ENCODE measurements at places on chromosomes 3 and 15.

GRCh38 chr15:97604677-97605076, 355.8 kb upstream of the ARRDC4 start:
- DNase-seq = no peak

- DNase-seq = no peak
These were observed 43.4 kb downstream of the GOLGA6A start for GRCh38 chr15:74038707-74039655.

GRCh38 chr3:177357352-177358090, 160.2 kb upstream of the TBL1XR1 start:
- no peak for DNase-seq

GRCh38 chr3:62574266-62574898, 201.0 kb upstream of the FEZF2 start:
- no peak for DNase-seq

DNA sequence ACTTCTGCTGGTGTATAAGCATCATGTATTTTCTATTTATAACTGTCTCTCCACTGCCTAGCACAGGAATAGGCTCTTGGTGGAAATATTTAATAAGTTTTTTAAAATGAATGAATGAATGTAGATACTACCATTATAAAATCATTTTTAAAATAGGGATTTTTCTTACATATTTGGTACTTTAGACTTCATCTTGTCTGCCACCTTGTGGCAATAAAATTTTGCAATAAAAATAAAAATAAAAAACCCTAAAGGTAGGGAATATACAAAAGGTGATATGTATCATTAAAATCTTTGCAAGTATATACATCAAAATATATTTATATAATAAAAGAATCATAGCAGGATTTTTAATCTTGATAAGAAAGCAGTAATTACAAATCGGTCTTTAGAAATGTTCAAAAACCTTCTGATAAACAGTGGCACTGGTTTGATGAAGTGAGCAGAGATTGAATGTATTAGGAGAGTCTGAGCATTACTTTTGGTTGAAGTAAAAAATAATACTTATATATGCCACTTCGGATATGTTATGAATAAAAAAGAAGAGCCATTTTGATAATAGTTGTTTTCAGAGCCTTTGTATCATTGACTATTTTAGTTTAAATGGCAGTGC, 95.2 kb downstream of the SPATA16 start:
- DNase-seq = no peak

- DNase-seq = no peak
These were observed 347.0 kb downstream of the GRM7 start for GRCh38 chr3:7207928-7208327.

- no peak for DNase-seq
These were observed 41.3 kb downstream of the FEZF2 start for GRCh38 chr3:62332017-62332416.

- no peak for DNase-seq
These were observed 34.8 kb downstream of the MINDY4B start for GRCh38 chr3:150870406-150870805.

GRCh38 chr3:128091586-128091985, 32.0 kb downstream of the RUVBL1 start:
- no peak for DNase-seq

- no peak for DNase-seq
These were observed 8.3 kb downstream of the POMGNT2 start for GRCh38 chr3:43097400-43098080.

- no peak for DNase-seq
These were observed 85.1 kb downstream of the LPP start for GRCh38 chr3:188239035-188239434.

GRCh38 chr3:181464033-181464694, 247.6 kb upstream of the SOX2 start:
- DNase-seq = no peak

DNA sequence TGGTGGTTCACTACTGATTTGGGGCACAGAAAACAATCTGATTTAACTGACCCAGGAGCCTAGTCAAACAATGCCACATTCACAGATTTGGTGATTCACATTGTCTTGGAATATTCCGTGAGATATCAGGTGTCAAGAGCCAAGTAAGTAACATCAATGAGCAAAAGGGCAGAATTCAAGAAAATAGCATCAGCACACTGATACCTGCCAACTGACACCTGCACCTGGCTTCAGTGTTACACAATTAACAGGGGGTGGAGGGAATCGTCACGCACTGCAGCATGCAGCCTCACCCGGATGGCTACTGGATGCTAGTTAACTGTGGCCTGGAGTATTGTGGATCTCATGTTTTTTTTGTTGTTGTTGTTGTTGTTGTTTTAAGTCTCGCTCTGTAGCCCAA, 17.6 kb downstream of the CCNL1 start:
- no peak for DNase-seq

- no peak for DNase-seq
These were observed 70.1 kb downstream of the HOMER2 start for GRCh38 chr15:82882273-82882928.

GRCh38 chr15:98568382-98569017, 79.8 kb upstream of the IGF1R start:
- DNase-seq = no peak

DNA sequence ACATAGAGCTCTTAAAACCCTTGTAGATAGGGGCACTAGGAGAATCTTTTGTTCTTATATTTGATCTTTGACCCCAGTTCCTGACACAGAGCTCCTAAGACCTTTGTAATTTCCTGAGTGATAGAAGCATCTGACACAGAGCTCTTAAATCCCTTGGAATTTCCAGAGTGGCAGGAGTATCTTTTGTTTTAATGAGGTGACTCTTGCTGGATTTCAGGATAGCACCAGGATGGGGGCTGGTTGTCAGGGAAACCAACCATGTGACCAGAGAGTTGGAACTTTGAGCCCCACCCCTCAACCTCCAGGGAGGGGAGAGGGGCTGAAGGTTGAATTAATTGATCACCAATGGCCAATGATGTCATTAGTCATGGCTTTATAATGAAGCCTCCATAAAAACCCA, 47.6 kb upstream of the ST8SIA2 start:
- DNase-seq = no peak

DNA sequence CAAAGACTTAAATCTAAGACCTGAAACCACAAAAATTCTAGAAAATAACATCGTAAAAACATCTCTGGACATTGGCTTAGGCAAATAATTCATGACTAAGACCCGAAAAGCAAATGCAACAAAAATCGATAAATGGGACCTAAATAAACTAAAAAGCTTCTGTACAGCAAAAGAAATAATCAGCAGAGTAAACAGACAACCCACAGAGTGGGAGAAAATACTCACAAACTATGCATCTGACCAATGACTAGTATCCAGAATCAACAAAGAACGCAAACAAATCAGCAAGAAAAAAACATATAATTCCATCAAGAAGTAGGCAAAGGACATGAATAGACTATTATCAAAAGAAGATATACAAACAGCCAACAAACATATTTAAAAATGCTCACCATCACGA, 749.4 kb downstream of the PLOD2 start:
- no peak for DNase-seq

DNA sequence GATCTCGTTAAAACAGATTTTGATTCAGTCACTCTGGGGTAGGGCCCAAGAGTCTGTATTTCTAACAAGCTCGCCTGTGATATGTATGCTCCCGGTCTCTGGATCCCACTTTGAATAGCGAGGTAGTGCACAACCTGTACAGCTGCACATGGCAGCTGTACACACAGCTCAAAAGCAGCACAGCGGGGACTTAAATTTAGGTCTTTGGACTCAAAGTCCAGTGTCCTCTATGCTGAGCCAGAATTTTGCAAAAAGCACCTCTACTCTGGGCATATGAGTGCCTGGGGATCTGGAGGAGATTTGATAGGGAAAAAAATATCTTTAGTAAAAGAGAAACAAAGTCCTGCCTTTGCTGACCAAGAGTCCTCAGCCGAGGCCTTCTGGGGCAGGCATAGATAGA, 83.1 kb downstream of the HMG20A start:
- no peak for DNase-seq

GRCh38 chr3:109952924-109953323, 615.6 kb upstream of the DPPA4 start:
- no peak for DNase-seq

- DNase-seq = no peak
These were observed 405.1 kb downstream of the LPP start for GRCh38 chr3:188559072-188559429.

- no peak for DNase-seq
These were observed 2.5 kb downstream of the HYAL2 start for GRCh38 chr3:50319894-50320625.

- no peak for DNase-seq
These were observed 84.2 kb downstream of the FGF7 start for GRCh38 chr15:49507261-49507660.

- DNase-seq = no peak
These were observed 90.0 kb upstream of the LRTM1 start for GRCh38 chr3:55017876-55018275.

GRCh38 chr15:82647045-82647834, at the start of gene CPEB1:
Gene CPEB1 (minus strand): TSS chr15:82647363. CDS start chr15:82628459, 18,904 bp downstream.
- no peak for DNase-seq

GRCh38 chr15:85009435-85009834, 27.8 kb downstream of the PDE8A start:
- DNase-seq = no peak

DNA sequence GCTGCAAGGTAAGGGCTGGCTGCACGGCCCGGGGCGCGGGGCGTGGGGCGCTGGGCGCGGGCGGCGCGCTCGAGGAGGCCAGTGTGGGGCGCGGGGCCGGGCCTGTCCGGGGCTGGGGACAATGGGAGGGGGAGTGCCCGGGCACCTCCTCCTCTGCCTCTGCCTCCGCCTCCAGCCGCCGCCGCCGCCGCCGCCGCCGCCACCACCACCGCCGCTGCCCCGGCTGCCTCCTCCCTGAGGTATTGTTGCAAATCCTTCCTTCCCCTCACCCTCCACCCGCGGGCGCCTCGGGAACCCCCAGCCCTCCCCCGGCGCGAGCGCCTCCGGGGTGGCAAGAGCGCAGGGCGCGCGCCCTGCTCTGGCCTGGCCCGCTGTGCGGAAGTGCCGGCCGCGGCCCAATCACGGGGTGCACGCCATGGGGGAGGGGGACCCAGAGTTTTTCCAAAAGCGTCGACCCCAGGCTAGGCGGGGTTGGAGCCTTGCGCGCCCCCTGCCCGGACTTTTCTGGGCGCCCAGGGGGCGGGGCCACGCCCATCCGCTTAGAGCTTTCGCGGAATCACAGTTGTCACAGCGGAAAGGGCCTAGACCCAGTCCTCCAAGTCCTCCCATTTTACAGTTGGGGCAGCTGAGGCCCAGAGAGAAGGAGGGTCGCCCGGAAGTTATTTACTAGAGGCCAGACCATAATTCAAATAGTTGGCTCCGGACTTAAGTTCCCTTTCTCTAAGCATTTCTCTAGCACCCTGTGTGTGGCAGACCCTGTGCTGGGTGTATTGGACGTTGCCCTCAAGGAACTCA, at the start of gene LPP:
LPP (plus strand) TSS at position 144 of the 795 bp plus-strand sequence. CDS start 251,964 bp downstream, outside the sequence.
- DNase-seq = peak; percentile 83

- no peak for DNase-seq
These were observed 52.1 kb downstream of the NEK10 start for GRCh38 chr3:27317096-27317495.

DNA sequence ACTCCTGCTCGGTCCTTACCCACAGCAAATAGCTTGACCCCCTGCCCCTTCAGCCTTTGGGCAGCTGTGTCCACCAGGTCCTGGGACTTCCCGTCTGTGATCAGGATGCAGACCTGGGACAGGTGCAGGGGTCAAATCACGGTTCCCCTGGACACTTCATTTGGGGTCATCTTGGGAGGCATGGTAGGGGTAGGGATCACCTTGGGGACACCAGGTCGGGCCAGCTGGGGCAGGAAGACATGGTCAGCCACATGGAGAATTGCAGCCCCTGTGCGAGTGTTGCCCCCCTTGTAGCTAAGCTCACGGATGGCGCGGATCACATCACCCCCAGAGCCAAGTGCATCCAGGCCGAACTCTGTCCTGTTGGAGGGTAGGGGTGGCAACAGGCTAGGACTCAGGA, 1.8 kb downstream of the COL7A1 start:
- DNase-seq = no peak

DNA sequence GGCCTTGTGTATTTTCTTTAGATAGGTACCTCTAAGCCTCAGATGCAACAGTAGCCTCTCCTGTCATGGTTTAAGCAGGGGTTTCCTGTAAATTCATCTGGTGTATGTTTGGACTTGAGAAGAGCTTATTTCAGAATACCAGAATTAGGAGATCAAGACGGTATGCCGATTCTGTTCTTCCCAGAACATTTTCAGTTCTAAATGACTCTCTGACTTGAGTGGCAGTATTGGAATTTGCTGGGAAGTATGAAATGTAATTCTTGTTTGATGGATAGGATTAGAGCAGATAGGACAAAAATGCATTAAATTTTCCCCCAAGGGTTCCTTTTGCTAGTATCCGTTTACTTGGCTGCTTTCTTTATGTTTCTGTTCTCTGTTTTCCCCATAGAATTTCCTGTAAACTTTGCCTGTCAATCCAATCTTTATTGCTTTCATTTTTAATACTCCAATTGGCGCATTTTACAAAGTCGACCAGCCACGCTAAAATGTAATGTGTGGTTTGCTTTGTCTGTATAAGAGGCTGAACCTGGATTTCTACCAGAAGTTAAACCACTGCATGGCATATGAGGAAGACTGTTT, 612.2 kb downstream of the RBMS3 start:
- DNase-seq = no peak

GRCh38 chr3:172938788-172939187, 188.3 kb downstream of the ECT2 start:
- no peak for DNase-seq

- no peak for DNase-seq
These were observed 91.3 kb downstream of the ARNT2 start for GRCh38 chr15:80495401-80495942.

- DNase-seq = no peak
These were observed 19.5 kb upstream of the COMMD2 start for GRCh38 chr3:149771652-149772271.

- DNase-seq = no peak
These were observed 15.1 kb downstream of the ESYT3 start for GRCh38 chr3:138449490-138449889.

DNA sequence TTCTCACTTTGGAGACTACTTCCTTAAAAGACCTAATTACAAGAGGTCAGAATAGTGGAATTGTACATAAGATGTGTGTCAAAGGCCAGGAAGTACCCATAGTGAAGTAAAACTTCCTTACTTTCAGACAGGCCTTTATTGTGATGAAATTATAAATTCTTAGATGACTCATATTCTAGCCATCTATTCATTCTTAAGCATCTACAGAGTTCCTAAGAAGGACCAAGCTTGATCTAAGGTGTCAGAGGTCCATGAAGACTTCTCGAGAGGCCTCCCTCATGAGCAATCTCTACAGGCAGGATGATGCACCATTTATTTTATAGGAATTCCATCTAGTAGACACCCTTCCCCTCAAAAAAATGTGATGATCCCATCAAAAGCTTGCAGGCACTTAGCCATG, 493.3 kb downstream of the MAGI1 start:
- DNase-seq = no peak

- no peak for DNase-seq
These were observed 316.9 kb upstream of the ICE2 start for GRCh38 chr15:60795889-60796288.

Data from caudate nucleus (tissue), 63 donors.